CD4-positive, alpha-beta T cell treated with Interleukin-17A for 1 hour (primary cell): ENCODE measurements at places on chromosomes 5 and 9.

DNA sequence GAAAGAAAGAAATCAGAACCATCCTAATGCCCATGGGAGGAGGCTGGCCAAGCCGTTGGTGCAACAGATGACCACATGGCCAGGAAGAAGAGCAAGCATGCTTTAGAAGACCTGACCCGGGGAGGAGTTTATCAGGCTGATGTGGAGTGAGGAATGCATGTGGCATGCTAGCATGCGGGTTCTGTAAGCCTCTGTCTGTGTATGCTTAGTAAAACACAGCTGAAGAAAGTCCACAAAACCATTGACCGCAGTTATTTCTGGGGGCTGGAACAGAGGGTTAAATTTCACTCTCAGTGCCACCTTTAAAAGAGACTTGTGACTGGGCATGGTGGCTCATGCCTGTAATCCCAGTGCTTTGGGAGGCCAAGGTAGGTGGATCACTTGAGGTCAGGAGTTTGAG, 19.1 kb downstream of the GFI1B start:
- DNase-seq = no peak

GRCh38 chr9:841371-842209, at the start of gene DMRT1:
Gene DMRT1 (plus strand): TSS chr9:841697. CDS start chr9:841839, 142 bp downstream.
- DNase-seq = no peak

DNA sequence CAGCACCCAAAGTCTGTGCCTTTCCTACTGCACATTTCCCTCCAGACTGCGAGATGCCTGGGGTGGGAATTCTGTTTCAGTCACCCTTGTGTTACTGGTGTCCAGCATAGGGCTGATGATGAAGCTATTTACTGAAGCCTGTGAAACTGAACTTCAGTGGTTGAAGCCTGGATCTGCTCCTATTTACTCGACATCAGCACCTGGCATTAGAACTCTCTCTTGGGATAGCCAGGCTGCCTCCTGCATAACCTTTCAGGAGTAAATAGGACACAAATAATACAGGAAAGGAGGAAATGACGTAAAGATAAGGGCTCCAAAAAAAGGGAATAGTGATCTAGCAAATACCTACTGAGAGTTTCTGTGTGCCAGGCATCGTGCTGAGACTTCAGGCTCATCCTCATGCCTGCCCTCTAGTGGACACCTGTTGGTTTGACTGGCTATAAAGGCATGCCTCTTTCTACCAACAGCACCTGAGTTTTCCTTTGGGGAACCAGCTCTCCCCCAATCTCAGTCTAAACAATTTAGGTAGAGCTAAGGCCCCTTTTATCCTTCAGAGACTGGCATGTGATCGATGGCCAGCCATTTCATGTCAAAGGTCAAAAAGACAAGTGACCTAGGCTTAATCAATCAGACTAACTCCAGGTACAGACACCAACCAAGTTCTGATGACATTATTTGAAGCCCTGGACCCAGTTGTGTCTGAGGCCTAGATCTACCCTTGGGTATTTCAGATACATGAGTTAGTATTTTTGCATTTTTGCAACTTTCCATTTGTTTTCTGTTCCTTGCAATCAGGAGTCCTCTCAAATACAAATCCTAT, 192.1 kb upstream of the TRIM32 start:
- peak; percentile 3 for DNase-seq

DNA sequence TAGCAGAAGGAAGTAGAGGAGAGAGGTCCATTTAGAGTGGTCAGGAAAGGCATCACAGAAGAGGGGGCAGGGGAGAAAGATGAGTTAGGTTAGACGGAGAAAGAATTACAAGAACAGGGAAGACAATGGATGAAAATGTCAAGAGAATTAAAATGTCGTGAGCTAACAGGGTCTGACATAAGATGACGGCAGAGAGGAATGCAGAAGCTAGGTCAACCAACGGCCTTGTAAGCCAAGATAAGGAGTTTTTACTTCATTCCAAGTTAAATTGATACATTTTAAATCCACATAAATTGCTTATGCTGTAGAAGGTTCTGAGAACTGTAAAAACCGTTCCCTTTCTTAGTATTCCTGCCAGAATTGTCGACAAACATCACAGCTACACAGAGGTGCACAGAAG, 896.9 kb upstream of the DMAC1 start:
- DNase-seq = no peak

DNA sequence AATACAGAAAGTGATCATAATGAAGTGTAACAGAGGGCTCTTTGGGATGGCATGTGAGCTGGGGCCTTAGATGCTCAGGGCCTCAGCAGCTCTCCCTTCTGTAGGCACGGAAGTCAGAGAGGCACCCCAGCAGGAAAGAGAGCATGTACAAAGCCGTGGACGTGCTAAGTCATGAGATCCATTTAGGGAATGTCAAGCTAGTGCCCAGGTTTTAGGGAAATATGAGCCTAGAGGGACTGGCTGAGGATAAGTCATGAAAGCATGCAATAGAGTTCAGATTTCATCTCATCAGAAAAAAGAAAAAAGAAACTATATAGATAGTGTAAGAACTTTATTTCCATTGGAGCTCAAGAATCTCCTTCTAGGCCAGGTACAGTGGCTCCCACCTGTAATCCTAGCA, 379.5 kb upstream of the KLF4 start:
- DNase-seq = no peak

DNA sequence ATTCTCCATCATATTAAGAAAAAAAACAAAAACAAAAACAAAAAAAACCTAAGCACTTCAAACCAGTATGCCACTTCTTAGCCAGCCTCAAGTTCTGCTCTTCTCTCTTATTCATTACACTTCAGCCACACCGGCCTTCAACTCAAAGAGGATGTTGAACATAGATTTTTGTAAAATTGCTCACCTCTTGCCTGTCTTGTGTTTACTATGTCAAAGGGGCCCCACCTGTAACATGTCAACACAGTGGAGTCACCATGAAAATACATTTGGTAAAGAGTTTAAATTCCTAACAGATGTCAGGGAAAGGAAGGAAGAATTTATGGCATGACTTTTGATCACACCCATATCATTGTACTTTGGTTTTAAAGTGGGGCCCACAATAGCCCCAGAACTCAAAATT, 121.1 kb upstream of the GHR start:
- DNase-seq = no peak

- no peak for DNase-seq
Observed at GRCh38 chr5:168106008-168106761, 185.3 kb upstream of the WWC1 start.

DNA sequence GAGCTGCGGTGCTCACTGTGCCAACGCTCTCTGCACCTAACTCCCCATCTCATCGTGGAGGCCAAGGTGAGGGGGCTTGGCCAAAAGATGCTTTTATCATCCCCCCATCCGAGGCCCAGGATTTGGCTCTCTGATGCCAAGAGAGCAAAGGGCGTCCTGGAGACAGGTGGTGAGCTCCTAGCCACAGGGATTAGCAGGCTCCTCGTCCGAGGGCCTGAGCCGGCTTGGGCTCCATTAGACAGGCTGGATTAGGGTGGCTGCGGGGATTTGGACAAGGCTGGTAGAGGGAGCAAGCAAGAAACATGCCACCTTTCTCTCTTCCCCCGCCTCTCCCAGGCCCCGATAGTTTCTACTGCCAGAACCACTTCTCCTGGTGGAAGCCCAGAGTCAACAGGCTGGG, 1.0 kb upstream of the GRM6 start:
- DNase-seq = no peak

DNA sequence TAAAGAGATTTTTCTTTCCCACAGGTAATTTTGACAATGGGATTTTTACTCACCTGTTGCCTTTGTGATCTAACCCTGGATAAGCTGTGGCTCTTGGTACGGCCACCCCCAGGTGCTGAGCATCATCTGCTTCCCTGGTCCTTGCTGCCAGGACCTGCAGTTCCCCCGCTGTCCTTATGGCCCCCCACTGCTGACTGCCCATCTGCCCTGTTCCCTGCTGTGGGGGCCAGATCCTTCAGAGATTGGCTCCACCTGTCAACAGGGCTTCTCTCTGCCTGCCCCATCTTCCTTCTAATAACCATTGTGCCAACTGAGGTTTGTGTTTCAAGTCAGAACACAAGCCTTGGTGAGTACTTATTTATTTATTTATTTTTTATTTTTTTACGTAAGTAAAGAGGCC, 183.3 kb downstream of the MAPKAP1 start:
- DNase-seq = no peak

- DNase-seq = no peak
Observed at GRCh38 chr5:147619281-147619878, 109.5 kb upstream of the DPYSL3 start.

- no peak for DNase-seq
Observed at GRCh38 chr5:90153031-90153430, 256.5 kb downstream of the CETN3 start.

DNA sequence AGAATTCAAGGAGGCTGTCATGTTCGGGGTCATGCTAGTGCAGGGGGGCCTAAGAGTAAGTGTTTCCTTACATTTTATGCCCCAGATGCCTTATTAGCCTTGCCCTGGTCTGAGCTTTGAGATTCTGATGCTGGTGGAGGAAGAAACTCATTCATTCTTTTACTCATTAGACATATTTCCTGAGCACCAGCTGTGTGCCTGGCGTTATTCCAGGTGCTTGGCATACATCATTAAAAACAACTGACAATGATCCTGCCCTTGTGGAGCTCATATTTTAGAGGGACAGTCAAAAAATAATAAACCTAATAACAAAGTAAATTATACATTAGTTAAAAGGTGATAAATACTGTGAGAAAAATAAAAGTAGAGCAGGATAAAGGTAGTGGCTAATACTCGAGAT, 138.9 kb upstream of the SGCD start:
- DNase-seq = no peak

DNA sequence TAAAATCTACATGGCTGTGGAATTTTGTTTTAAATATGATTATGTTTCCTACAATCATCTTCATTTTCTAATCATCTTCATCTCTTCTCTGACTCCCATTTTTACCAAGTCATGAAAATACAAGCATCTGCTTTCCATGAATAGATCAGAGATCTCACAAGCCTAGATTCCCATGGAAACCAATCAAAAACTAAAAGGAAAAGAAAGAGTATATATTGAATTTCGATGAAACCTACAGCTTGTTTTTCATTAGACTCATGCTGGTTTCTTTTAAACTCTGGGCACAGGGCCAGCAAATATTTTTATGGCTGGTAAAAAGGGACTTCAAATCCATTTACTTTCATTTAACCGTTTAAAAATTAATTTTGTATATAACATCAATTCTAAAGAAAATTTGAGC, 51.2 kb downstream of the INVS start:
- no peak for DNase-seq

DNA sequence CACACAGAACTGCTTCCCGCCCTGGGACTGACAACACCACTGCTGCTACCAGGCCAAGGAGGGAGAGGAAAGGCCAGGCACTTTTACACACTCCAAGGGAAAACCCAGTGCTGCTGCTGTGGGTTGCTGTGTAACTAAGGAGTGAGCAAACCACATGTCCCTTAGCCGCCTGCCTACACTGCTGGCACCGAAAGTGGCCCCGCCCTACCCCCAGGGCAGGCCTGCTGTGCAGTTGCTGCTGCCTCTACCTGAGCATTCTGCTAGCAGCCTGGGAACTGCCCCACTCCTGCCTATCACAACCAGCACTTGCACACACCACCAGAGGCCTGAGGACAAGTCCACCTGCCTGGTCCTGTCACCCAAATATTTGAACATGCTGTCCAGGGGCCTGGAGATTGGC, 740.9 kb downstream of the DTWD2 start:
- no peak for DNase-seq

DNA sequence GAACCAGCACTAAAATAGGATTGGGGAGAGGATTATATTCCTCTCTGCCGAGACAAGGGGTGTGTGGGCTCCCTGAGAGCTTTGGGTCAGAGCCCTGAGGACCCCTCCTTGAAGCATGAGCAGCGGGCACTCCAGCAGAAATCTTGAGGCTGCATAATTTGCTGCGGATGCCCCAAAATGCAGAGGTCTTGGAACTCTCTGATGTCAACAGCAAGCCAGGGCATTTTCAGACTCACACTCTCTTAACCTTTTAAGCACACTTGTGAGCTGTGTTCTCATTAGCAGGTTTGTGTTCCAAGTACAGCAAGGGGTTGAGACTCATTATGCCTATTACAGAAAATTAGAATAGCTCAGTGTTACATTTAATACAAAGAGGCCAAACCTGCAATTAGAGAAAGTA, 513.0 kb upstream of the ADAMTS16 start:
- no peak for DNase-seq

GRCh38 chr5:54930736-54931135, 54.7 kb downstream of the ESM1 start:
- no peak for DNase-seq

GRCh38 chr5:74766418-74766848, 484 bp downstream of the GFM2 start:
- DNase-seq = peak; percentile 57

DNA sequence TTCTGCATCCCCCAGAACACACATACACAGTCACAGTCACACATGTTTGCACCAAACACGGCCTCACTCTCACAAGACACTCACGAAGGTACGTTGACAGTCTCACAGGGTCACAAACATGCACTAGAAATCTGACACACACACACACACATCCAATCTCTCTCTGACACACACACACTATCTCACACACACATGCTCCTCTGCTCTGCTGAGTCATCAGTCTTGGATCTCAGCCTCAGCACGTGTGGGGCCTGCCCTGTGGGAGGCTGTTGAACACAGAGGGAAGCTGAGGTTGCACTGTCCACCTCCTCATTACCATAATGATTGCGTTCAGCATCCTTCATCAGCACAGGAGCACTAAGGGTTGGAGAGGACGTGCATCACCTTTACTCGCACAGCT, 188.8 kb downstream of the MTRR start:
- DNase-seq = no peak

GRCh38 chr9:88537761-88538091, 2.7 kb downstream of the NXNL2 start:
- DNase-seq = peak; percentile 38

GRCh38 chr5:96637196-96637595, 25.0 kb upstream of the CAST start:
- no peak for DNase-seq
